HL-60 (cell line): ENCODE measurements at places on chromosomes 5 and 9.
A peak's percentile ranks its signal among the peaks of the same experiment; 100 is the strongest.

- no peak for DNase-seq
Measured at GRCh38 chr5:135511761-135512575, 23.8 kb downstream of the NEUROG1 start.

- no peak for DNase-seq
Measured at GRCh38 chr5:175623088-175623487, 34.8 kb upstream of the HRH2 start.

DNA sequence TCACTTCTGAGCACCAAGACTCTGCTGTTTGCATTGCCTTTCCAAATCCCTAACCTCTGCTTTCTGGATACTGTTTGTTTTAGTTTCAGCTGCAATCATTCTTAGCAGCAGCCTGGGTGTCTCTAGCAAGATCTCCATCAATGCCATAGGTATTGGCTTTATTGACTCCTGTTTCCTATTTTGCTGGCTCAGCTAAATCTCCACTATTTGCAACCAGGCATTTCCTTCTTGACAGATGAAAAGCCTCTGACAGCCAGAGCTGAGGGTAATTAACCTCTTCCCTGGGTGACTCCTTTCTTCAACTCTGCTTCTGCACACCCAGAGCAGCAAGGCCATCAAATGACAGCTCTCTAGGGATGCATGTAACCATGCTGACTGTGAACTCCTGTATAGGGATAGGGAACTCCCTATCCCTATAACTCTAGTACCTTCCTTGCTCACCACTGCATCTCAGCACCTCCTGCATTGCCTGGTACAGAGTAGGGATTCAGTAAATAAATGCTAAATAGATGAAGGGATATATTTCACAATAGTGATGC, 293.5 kb downstream of the TRIM32 start:
- DNase-seq = no peak

- no peak for DNase-seq
Measured at GRCh38 chr9:137077758-137078693, 709 bp downstream of the UAP1L1 start.

- no peak for DNase-seq
Measured at GRCh38 chr9:94703488-94704140, 22.9 kb upstream of the AOPEP start.

- DNase-seq = peak; percentile 39
Measured at GRCh38 chr9:134689321-134690181, 47.9 kb downstream of the COL5A1 start.
